Progenitor cell of endocrine pancreas (in vitro differentiated cells): ENCODE measurements at places on chromosomes 1 and 21. TPM values are rescaled to one million over a fixed set of nuclear protein-coding genes. Genes with fewer than 3 reads are reported as not detected.
A peak's percentile ranks its signal among the peaks of the same experiment; 100 is the strongest.

DNA sequence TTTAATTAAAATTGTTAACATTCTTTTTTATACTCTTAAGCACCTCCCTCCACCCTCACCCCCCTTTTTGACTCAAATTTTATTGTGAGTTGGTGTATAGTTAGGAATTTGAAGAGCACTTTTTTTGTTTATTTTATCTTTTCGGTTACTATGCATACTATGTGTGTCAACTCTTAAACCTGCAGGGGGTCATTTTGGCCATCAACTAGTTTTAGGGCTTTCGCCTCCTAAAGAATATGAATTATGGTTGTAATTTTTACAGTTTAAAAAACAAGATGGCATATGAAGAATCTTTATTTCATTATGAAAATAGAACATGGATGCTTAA lies 9.7 kb downstream of the BACH1 start:
- no peak for DNase-seq

GRCh38 chr1:42682739-42683531 lies 717 bp downstream of the YBX1 start:
- peak; percentile 48 for DNase-seq

DNA sequence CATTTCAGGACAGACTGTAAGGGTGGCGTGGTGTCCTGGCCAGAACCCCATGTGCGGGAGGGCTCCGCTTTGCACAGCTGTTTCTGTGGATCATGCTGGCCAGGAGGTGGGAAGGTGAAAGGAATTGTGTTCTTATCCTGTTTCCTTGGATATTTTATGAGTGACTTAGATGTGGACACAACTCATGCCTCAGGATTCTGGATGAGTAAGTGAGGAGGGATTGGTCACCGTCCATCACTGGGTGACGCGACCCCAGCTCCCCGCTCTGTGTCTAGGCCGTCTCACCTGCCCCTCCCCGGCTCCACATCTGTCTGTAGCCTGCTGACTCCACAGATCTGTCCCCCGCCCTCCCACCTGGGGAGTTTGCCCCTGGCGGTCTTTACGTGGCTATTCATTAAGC lies 48.8 kb downstream of the PIK3CD start:
- DNase-seq = no peak

DNA sequence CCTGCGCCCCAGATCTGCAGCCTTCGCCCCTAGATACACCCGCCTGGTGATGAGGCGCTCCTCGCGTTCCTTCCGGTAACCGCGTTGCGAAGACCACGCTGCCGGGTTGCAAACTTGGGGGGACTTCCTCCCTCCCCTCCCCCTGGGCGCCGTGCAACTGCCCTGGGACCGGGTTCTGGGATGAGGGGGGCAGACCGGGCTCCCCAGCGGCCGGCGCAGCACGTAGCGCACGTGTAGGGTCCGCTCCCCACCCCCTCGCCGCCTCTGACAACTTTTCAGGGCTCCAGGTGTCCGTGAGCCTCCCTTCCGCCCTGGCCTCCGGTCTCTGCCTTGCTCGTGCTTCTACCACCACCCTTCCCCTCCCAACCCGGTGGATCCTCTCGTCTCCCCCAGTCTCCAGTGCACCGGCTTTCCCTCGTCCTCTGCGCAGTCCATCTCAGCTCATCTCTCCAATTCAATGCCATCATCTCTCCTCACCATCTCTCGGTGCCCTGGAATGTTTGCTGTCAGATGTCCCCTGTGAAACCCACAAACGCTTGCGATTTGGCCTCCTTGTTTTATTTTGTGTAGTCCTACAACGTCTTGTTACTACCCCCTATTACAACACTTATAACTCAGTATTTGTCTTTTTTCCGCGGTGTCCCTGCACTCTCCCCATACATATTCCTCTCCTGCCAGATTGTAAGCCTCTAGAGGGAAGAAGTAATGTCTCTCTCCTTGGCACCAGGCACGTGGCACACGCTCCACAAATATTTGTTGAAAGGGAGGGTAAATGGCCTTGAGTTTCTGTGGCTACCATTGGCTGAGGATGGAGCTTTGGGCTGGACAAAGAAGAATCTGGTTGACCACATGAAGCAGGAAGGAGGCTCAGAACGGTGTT lies 782 bp downstream of the PCAT6 start:
- peak; percentile 20 for DNase-seq

- DNase-seq = no peak
These were observed 34.1 kb upstream of the RAB3GAP2 start for GRCh38 chr1:220306339-220306738.

- DNase-seq = no peak
These were observed 26.9 kb upstream of the ECE1 start for GRCh38 chr1:21317035-21317689.

DNA sequence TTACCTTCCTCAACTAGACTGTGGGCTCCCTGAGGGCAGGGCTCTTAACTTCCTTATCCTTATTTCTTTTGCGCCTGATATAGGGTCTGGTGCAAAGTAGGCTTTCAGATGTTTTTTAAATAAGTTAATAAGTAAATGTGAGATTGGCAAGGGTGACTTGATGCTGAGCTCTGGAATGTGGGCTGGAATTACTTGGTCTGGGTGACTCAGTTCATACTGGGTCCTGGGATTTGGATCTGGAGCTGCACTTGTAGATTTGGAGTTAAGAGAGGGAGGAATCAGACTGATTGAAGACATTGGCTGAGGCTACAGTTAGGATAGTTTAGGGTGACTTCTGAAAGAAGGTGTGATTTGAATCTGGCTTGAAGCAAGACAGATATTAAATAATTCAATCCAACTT lies 190.9 kb downstream of the GIPC2 start:
- no peak for DNase-seq

CCDC190 gene
- total RNA-seq = 0.19 and 0.75 TPM in 2 replicates

COG2 gene
- total RNA-seq = 45.2 and 48.3 TPM in 2 replicates

FOXD3 gene
- total RNA-seq = not detected in 2 replicates

LCE3E gene
- not detected in 2 replicates for total RNA-seq

- DNase-seq = no peak
These were observed 176.8 kb downstream of the DISC1 start for GRCh38 chr1:231803353-231803752.

ECM1 gene
- 1.9 and 2.1 TPM in 2 replicates for total RNA-seq

- no peak for DNase-seq
These were observed 21.9 kb upstream of the PLEKHG5 start for GRCh38 chr1:6513320-6513801.

- DNase-seq = no peak
These were observed 141.1 kb downstream of the TRIM33 start for GRCh38 chr1:114369930-114370329.

DAB1 gene
- total RNA-seq = 4.8 and 6.8 TPM in 2 replicates

VHLL gene
- 0.46 TPM in 1 of 2 replicates, not detected in the other for total RNA-seq

HMCN1 gene
- 3.4 and 5.6 TPM in 2 replicates for total RNA-seq

- no peak for DNase-seq
These were observed 2.2 kb upstream of the KANK4 start for GRCh38 chr1:62321446-62321845.

PTPN22 gene
- total RNA-seq = not detected in 2 replicates

- DNase-seq = no peak
These were observed 158.6 kb upstream of the SNX7 start for GRCh38 chr1:98502937-98503336.

DNA sequence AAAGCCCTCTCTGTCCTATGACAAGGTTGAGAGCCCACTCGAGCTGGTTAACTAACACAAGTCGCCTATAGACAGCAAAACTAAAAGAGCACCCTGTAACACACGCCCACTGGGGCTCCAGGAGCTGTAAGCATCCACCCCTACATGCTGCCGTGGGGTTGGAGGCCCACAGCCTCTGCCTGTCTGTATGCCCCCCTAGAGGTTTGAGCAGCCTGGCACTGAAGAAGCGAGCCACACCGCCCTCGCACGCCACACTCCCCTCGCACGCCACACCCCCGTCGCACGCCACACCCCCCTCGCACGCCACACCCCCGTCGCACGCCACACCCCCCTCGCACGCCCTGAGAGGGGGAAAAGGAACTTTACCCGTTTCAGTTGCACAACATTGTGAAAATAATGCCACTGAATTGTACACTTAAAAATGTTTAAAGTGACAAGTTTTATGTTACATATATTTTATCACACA lies 13.2 kb upstream of the HMGCL start:
- peak; percentile 26 for DNase-seq

DNA sequence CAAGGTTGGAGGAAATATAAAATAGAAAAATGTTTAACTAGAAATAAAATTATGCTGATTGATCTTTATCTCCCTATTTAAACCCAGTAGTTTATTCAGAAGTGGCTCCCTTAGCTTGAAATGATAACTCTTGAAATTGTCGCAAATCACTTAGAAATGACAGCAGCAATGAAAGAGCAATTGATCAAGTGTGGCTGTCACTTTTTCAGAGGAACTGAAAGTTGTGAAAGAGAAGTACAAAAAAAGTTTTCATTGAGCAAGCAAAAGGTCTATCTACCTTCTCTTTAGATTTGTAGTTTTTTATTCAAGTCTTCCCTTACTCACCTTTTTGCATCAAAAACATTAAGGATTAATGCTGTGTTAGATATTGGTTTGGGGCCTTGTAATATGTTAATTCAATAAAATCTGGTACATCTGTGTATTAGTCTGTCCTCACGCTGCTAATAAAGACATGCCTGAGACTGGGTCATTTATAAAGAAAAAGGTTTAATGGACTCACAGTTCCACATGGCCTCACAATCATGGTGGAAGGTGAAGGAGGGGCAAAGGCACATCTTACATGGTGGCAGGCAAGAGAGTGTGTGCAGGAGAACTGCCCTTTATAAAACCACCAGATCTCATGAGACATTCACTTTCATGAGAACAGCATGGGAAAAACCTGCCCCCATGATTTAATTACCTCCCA lies 48.3 kb downstream of the LRRC8C start:
- no peak for DNase-seq
